Stimulated activated CD4-positive, alpha-beta T cell treated with anti-CD3 and anti-CD28 coated beads, Interleukin-4, amount 100 ng/mL, for 48 hours (primary cell): ENCODE measurements at places on chromosomes 11 and 22.

GRCh38 chr11:107263844-107264563, 193.6 kb downstream of the CWF19L2 start:
- DNase-seq, result no peak

- no peak for DNase-seq
Observed at GRCh38 chr11:129719037-129719436, 96.6 kb upstream of the TMEM45B start.

GRCh38 chr11:100816823-100817222, 129.7 kb downstream of the ARHGAP42 start:
- no peak for DNase-seq

DNA sequence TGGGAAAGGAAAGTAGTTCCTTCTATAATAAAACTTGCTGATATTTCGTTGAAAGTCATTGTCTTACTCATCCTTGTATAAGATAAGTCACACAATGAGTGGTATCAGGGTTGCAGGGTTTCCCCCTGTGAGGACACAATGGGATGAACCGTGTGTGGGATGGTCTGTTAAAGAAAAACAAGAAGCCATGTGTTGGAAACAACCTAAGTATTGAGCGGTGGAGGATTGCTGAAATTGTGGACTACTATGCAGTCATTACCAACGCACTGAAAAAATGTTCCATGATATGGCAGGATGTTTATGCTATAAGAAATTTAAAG, 28.6 kb downstream of the PTPRJ start:
- peak; percentile 68 for DNase-seq

- no peak for DNase-seq
Observed at GRCh38 chr11:66409226-66409625, 11.6 kb upstream of the NPAS4 start.

- peak; percentile 46 for DNase-seq
Observed at GRCh38 chr22:43883012-43883661, 8.7 kb downstream of the PNPLA5 start.

DNA sequence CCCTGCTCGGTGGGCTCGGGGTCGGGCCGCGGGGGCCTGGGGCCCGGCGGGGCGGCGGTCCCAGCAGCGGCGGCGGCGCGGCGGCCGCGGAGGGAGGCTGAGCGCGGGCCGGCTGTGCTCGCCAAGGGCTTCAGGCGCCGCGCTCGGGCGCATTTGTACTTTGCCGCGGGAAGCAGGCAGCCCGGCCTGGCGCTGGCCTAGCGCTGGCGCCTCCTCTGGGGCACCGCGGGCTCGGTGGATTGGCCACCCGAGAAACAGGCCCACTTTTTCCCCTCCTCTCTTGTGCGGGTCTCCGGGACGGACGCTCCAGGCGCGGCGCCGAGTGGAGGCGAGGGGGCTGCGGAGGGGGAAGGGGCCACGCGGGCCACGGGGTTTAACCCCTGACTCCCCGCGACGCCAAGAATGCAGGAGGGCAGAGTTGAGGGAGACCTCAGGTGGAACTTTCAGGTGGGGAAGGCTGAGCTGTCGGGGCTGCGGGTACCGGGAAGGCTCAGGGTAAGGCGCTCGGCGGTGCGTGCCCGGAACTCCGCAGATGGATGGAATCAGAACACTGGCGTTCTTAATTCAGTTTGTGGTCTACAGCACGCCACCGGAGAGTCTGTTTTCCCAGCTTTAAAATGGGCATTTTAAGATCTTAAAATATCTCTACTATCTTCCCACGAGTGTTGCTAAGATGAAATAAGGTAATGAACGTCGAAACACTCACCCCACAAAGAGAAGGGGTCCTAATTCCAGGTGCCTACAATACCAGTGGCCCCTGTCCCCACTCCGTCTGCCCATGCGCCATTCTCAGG, at the start of gene CHRDL2:
TSS of gene CHRDL2 (minus strand) at position 126 of the 794 bp plus-strand sequence. CDS start 538 bp downstream, outside the sequence.
- no peak for DNase-seq
